GM23248 (cell line): ENCODE measurements at places on chromosomes 7 and 10. TPM values are rescaled to one million over a fixed set of nuclear protein-coding genes. Genes with fewer than 3 reads are reported as not detected.

Gene GIMAP8
- not detected in 2 replicates for total RNA-seq

Gene RAPGEF5
- total RNA-seq: 0.86 and 1.0 TPM in 2 replicates

Gene INMT
- total RNA-seq: 0.13 TPM in 1 of 2 replicates, not detected in the other

Gene AKR1C4
- not detected in 2 replicates for total RNA-seq

Gene ZNF425
- 3.8 and 5.4 TPM in 2 replicates for total RNA-seq

Gene TEX36
- 0.76 TPM in 1 of 2 replicates, not detected in the other for total RNA-seq

Gene ANLN
- 55.6 and 57.5 TPM in 2 replicates for total RNA-seq

Gene RHBDD2
- 28.1 and 35.5 TPM in 2 replicates for total RNA-seq

Gene ANKRD2
- not detected in 2 replicates for total RNA-seq

Gene PAX2
- total RNA-seq: not detected in 2 replicates

Gene TSPAN13
- 4.2 and 6.2 TPM in 2 replicates for total RNA-seq

Gene ZMIZ1
- total RNA-seq: 26.6 and 28.4 TPM in 2 replicates

Gene CCDC146
- 0.32 and 0.89 TPM in 2 replicates for total RNA-seq

Gene ZNF727
- not detected in 2 replicates for total RNA-seq

Gene TFEC
- 0.51 TPM in 1 of 2 replicates, not detected in the other for total RNA-seq

DNA sequence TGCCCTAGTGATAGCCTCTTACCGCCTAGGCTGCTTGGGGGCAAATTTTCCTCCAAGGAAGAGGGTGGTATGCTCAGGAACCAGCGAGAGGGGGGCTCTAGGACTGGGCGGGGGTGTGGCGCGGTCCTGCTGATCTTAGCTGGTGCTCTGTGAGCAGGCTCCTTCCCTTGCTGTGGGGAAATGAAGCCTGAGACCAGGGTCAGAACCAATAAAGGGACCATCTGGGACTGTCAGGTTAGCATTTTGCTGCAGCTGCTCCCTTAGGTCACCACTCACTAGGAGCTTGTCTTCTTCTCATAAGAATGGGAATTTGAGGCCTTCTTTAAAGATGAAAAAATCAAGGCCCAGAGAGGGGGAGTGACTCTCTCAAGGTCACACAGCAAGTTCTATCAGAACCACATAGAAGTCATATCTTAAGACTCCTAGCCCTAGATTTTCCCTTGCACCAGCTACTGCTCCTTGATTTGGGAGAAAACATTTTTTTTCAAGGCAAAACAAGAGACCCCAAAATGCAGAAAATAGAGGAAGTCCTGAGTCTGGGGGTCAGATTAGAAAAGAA is 2.0 kb upstream of the NEUROG3 start:
- DNase-seq: no peak

DNA sequence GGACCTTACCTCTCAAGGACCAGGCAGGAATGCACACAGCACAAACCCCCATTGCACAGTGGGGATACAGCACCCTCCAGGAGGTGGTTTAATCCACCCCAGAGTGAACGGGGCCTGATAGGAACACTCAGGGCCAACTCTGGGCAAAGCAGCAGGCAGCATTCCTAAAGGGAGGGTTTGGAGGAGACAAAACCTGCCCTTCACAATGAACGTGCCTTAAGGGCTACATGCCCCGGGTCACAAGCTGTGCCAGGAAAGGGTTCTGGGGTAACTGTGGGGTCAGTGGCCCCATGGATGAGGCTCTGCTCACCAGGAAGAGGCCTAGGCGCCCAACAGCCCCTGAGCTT is 1.1 kb downstream of the GPRIN2 start:
- no peak for DNase-seq

- DNase-seq: peak; percentile 81
These were observed 23.7 kb downstream of the RTKN2 start for GRCh38 chr10:62244785-62245467.

DNA sequence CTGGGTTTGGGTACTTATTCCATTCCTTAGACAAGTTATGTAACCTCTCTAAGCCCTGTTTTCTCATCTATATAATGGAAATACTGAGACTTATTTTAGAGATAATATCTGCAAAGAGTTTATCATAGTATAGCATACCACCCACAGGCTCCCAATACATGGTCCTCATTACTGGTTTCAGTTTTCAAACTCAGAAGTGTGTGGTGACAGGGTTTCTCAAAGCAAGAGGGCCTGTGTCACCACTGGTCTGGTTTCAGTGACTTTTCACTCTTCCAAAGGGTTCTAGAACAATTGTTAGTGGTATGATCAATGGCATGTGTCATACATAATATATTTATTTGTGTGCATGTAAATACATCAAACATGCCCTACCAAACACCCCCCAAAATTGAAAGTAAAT is 89.2 kb upstream of the BMPER start:
- DNase-seq: no peak

DNA sequence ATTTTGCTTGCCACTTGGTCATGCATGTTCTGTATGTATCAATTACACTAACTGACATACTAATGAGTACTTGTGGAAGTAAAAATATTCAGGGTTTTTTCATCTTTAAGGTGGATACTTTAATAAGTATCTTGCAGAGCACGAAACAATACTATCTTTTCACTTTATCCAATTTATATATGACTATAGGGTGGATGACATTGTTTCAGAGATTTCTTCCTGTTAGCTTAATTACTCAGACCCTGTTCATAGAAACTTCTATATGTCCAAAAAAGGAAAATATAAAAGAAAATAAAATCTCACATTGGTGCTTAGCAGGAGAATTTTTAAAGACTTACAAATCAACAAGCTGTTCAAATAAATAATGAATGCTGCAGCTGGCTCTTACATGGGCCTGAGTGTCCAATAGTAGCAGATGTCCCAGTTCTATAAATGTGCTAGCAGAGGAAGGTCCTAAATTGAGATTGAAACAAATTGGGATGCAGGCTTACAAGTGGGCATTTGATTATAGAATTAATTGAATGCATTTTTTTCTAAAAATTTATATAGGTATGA is 91.5 kb upstream of the THSD7A start:
- DNase-seq: no peak

- DNase-seq: no peak
These were observed 14.0 kb downstream of the ASNS start for GRCh38 chr7:97858221-97858620.

GRCh38 chr7:135939261-135939812 is 37.8 kb downstream of the MTPN start:
- DNase-seq: no peak

GRCh38 chr10:75877877-75878276 is 446.5 kb downstream of the LRMDA start:
- DNase-seq: no peak

DNA sequence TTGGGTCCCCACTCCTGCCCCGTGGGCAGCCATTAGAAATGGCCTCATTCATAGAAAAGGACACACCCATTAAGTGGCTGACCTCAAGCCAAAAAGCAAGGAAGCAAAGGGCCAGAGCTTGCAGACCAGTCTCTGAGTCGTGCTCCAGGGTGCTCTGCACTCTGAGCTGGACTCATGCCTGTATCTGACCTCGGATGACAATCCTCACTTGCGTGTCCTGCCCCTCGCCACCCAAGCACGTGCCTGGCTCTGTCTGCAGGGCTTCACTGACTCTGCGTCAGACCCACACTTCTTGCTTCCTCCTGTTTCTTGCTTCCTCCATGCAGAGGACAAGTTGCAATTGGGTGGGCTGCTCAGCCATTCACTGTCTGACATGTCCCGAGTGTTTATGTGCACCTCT is 138.8 kb downstream of the OAT start:
- no peak for DNase-seq

- no peak for DNase-seq
These were observed 11.9 kb downstream of the CDK6 start for GRCh38 chr7:92824450-92824849.

GRCh38 chr7:33624215-33624614 is 281.1 kb upstream of the BMPER start:
- no peak for DNase-seq

DNA sequence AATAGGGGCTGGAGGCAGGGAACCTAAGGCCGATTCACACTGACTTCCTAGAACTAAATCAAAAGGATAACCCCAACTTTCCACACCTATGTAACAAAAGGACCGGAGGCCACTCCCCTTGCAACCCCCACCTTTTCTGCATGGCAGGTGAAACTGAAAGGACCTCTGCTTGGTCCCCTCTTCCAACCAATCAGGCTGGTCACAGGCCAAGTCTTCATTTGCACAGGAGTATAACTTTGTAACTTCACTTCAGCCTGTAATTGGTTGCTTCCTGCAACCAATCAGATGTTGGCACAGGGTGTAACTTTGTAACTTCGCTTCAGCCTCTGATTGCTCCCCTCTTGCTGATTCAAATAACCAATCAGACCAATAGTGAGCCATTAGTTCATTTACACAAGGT is 190.0 kb downstream of the FAM107B start:
- DNase-seq: no peak

DNA sequence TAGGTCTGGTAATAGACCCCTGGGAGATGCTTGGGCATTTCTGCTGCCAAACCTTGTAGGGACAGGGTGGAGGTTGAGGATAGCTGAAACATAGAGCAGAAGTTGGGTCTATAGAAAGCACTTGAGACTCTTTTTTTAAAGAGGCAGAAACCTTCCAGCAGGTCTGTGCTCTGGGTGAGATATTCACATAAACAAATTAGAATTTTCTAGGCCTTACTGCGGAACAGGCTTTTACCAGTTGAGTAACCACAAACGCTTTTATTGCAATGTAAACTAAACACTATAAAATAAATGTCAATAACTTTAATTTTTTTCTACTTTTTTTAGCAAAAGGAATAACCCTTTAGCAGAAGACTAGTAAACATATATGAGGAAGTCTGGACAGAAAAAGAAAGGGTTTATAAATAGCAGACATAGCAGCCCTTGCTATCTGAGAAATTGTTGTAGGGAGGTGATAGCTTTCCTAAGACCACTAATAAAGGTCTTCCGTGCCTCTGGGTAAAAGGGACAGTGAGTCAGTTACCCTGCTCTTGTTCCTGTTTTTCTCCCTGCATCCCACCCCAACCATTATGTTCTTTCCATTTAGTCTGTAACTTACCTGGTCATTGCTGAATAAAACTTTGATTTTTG is 38.7 kb downstream of the CACNB2 start:
- no peak for DNase-seq

- DNase-seq: no peak
These were observed 30.6 kb downstream of the KMT2E start for GRCh38 chr7:105044449-105045070.

DNA sequence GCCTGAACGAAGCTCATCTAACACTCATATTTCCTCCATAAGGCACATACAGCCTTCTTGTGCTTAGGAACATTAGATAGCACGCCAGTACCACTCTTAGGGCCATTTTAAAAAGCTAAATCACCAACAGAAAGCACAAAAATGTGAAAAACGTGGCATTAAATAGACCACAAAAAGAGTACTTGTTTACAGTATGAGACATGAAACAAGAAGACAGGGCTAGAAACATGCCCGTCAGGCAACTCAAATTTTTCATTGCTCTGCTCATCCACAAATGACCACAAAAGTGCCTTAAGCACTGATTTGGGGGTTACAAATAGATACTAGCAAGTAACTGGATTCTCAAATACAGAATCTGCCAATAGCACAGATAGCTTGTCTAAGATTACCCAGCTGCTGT is 67.8 kb downstream of the ELMO1 start:
- DNase-seq: no peak

- no peak for DNase-seq
These were observed 265.4 kb upstream of the DGKB start for GRCh38 chr7:15167912-15168311.

- no peak for DNase-seq
These were observed 3.7 kb downstream of the LAMTOR4 start for GRCh38 chr7:100152404-100152803.

GRCh38 chr7:30923009-30923773 is 11.5 kb downstream of the AQP1 start:
- DNase-seq: no peak

GRCh38 chr7:38211486-38211885 is 33.4 kb downstream of the STARD3NL start:
- no peak for DNase-seq

- DNase-seq: peak; percentile 41
These were observed 30.9 kb upstream of the DKK1 start for GRCh38 chr10:52283174-52283573.

- no peak for DNase-seq
These were observed 61.4 kb downstream of the CHCHD3 start for GRCh38 chr7:133020496-133020895.

GRCh38 chr10:103661198-103661950 is 167.9 kb downstream of the NEURL1 start:
- DNase-seq: peak; percentile 93

GRCh38 chr7:2737771-2738540 is 50.0 kb downstream of the AMZ1 start:
- DNase-seq: no peak

DNA sequence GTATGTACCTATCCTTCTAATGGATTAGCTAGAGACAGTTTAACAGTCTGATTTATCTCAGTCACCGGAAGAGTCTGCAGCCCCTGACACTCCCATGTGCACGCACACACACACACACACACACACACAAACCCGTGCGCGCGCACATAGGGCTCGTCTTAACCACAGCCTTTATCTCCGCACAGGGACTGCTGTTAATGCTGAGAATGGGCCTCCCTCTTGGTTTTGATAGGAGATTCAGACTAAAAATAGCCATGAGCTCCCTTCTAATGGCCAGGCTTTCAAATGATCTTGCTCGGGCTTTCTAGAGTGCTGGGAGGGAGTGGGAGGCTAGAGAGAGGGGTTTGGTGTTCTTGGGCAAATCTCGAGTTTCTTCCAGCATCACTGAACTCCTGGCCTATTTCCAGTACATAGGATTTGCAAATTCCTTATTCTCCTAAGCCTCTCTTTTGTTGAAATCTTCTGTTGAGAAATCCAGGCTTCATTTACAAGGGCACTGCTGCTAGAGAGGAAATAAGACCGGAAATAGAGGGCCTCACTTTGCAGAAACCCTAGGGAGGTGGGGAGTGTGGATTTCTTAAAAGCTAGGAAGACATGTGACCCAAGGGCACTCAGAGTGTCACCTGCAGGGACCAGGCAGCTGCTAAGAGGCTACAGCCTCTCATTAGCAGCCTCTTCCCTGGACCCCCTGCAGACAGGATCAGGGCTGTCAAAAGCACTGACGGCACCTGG is 2.4 kb downstream of the TMEM72 start:
- DNase-seq: no peak

- DNase-seq: no peak
These were observed 36.1 kb downstream of the XPNPEP1 start for GRCh38 chr10:109887243-109887642.

- no peak for DNase-seq
These were observed 23.0 kb downstream of the ARHGAP12 start for GRCh38 chr10:31905586-31905985.

DNA sequence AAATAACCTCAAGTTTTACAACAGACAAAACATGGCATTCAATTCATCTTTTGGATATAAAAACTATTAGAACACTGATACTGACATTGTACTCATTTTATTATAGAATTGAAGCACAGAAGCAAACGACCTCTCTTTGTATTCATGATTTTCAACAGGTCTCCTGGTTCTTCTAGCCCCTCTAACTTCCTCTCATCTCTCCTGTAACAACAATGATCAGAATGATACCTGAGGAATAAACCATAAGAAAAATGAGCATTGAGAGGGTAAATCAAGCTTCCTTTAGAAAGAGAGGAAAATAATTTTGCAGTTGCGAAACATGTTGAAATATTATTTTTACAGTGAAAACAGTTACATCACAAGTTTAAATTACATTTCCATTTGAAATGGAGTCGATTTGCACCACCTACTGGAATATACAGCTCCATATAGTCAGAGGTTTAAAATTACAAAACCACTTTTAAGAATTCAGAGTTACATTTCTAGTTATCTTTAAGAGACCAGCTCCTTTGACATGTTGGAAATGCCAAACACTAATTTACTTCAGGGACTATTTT is 17.5 kb upstream of the TEX36 start:
- DNase-seq: peak; percentile 68

- DNase-seq: peak; percentile 4
These were observed 708.5 kb upstream of the SORCS1 start for GRCh38 chr10:107873007-107873406.

- peak; percentile 17 for DNase-seq
These were observed 128.8 kb downstream of the PPP1R17 start for GRCh38 chr7:31815796-31816195.
